Activated CD4-positive, alpha-beta T cell treated with anti-CD3 and anti-CD28 coated beads, Interleukin-2, amount 50 U/mL, for 48 hours (primary cell): ENCODE measurements at places on chromosomes 7 and 10.
A peak's percentile ranks its signal among the peaks of the same experiment; 100 is the strongest.

- no peak for DNase-seq
Measured at GRCh38 chr10:100065084-100065660, 16.5 kb downstream of the CPN1 start.

GRCh38 chr10:58756130-58756719 lies 243.6 kb downstream of the BICC1 start:
- DNase-seq: no peak

- DNase-seq: no peak
Measured at GRCh38 chr7:44153948-44154335, 12.8 kb upstream of the MYL7 start.

DNA sequence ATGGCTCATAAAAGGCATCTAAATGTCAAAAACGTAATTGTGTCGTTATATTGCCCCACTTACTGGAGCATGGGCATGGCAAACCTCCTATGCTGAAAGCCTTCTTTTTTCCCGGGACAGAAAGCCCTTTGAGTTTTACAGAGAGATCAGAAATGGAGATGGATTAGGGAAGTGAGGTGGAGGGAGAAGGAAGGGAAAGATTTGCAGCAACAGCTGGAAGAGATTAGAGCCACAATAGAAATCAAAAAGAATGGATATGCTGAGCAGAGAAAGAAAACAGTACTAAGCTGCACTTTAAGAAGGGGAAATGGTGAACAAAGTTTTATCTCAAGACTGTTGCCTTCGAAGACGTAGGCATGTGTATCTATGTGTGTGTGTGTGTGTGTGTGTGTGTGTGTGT lies 97.2 kb upstream of the PCGF5 start:
- no peak for DNase-seq

- no peak for DNase-seq
Measured at GRCh38 chr10:7117806-7118674, 292.8 kb downstream of the SFMBT2 start.

- DNase-seq: no peak
Measured at GRCh38 chr10:30349967-30350735, 1.1 kb upstream of the MTPAP start.

- DNase-seq: no peak
Measured at GRCh38 chr7:80924090-80924489, 5.2 kb upstream of the SEMA3C start.

GRCh38 chr7:96080027-96080426 lies 241.9 kb downstream of the SLC25A13 start:
- no peak for DNase-seq

DNA sequence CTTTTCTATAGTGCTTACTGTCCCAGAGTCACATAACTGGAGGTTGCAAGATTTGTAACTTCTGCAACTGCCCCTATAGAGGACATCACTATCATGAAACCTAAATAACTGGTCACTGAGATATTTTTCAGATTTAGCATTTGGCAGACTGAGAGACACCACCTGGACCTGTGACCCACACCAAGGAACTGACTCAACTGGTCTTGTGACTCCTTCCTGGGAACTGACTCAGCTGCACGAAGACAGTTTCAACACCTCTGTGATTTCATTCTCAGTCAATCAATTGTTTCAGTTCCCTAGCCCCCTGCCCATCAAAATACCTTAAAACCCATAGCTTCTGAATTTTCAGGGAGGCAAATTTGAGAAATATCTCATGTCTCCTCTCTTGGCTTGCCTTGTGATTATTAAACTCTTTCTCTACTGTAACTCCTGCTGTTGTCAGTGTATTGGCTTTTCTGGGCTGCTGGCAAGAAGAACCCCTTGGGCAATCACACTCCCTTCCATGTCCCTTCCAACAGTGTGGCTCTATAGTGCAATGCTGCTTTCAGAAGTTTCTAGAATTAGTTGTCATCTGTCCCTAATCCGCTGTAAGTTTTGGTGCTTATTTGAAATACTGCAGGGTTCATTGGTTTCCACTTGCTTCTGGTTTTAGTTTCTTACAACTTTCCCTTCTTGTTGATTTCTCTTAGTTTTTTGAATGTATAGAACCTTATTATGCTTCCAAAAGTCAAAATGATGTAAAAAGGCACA lies 127.8 kb upstream of the ADCY1 start:
- DNase-seq: no peak

- DNase-seq: no peak
Measured at GRCh38 chr10:88525371-88526069, 57.6 kb downstream of the RNLS start.

- DNase-seq: no peak
Measured at GRCh38 chr10:70509757-70510147, 31.2 kb downstream of the PALD1 start.

DNA sequence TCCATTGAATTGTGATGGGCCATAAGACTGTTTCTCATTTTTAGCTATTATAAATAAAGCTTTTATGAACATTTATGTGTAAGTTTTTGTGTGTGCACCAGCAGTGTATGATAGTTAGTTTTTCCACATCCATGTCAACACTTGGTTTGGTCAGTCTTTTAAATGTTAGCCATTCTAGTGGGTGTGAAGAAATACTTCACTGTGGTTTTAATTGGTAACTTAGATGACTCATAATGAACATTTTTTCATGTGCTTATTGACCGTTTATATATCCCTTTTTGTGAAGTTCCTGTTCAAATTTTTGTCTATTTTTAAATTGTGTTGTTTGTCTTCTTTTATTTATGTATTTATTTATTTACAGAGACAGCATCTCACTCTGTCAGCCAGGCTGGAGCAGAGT lies 23.6 kb upstream of the PDK4 start:
- no peak for DNase-seq

- DNase-seq: no peak
Measured at GRCh38 chr7:17532861-17533404, 234.5 kb downstream of the AHR start.

DNA sequence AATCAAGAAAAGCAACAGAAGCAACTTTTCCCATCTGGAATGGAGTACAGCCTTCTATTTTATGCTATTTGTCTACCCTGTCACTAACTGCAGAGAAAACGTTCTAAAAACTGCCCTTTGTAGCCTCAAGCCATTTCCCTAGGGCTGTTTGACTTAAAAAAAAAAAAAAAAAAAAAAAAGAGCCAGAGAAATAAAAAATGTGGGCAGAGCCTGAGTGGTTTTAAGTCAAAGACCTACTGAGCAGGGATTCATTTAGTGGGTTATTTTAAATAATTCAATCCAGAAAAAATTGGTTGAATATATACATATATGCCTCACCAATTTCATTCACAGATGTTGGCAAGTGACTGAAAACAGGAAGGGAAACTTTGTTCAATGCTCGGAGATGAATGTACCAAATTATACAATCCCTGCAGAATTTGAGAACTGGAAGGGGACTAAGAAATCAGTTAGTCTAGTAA lies 75.2 kb downstream of the PPP1R3C start:
- no peak for DNase-seq

GRCh38 chr7:276230-276835 lies 13.6 kb upstream of the FOXL3 start:
- no peak for DNase-seq

GRCh38 chr10:5532307-5532605 lies 7.5 kb downstream of the CALML3 start:
- no peak for DNase-seq

GRCh38 chr10:124012583-124012982 lies 80.8 kb downstream of the CHST15 start:
- no peak for DNase-seq

- DNase-seq: no peak
Measured at GRCh38 chr10:86350897-86351296, 15.7 kb downstream of the GRID1 start.

DNA sequence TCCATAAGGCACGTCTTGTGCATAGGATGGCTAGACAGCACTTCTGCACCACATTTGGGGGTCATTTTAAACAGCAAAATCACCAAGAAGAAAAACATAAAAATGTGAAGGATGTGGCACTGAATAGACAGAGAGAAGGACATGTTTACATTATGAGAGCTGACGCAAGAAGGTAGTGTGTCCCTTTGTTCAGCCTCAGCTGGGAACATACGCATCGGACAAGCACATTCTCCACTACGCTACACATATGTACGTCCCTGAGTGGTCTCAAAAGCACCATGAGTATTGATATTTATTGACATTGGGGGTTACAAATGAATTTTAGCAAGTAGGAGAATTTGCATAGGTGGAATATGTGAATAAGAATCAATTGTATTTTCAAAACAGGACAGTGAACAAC lies 20.2 kb downstream of the DDC start:
- DNase-seq: no peak

DNA sequence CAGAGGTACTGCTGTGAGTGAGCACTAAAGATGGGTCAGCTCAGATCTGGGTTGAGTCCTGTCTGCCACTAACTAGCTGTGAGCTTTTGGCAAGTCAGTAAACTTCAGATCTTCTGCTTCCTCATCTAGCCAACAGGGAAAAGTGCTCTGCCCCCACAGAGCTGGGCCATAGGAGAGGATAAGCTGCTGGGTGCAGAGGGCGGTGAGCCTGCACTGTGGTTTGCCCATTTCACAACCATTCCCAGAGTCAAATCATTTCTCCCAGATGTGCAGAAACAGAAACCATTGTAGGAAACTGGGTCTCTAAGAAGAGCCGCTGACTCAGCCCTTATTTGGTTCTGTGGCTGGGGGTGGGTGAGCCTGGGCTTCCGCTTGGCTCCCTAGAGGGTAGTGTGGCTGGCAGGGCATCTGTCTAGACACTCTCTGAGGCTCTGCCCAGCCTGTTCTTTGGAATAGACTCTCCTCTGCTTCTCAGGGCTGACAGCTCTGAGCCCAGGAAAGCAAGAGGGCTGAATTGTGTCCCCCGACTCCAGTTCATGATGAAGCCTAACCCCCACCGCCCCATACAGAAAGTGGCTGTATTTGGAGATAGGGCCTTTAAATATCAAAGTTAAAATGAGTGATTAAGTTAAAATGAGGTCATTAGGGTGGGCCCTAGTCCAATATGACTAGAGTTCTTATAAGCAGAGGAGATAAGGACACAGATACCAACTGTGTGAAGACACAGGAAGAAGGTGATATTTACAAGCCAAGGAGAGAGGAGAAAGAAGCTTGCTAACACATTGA lies 29.5 kb upstream of the ARHGAP22 start:
- DNase-seq: peak; percentile 50

DNA sequence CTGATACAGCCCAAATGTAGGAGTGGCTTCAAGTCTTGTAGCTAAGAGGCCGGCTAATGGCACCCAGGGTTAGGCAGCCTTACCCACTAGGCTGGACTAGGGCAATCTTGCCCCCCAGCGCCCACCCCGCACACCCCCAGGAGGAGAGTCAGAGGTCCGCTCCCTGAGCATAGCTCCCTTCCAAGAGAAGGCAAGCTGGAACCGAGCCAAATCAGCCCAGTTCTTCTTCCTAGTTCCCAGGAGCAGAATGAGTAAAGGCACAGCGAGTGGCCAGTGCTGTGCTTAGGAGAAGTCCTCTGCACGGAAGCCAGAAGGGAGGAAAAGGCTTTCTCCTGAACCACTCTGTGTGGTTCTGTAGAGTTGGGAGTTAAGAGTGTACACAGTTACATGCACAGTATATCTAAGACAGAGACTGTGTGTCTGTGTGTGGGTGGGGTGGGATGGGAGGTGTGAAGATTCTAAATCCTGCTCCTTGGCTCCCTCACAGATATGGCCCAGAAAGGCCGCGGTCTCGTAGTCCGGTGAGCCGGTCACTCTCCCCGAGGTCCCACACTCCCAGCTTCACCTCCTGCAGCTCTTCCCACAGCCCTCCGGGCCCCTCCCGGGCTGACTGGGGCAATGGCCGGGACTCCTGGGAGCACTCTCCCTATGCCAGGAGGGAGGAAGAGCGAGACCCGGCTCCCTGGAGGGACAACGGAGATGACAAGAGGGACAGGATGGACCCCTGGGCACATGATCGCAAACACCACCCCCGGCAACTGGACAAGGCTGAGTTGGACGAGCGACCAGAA lies 59.7 kb upstream of the PDCD4 start:
- no peak for DNase-seq

- DNase-seq: no peak
Measured at GRCh38 chr7:22610951-22611757, 111.2 kb upstream of the STEAP1B start.

GRCh38 chr10:122419016-122419415 lies 35.4 kb upstream of the ARMS2 start:
- no peak for DNase-seq

GRCh38 chr10:96608805-96609204 lies 22.0 kb upstream of the TM9SF3 start:
- no peak for DNase-seq

- no peak for DNase-seq
Measured at GRCh38 chr10:31288962-31289361, 30.1 kb upstream of the ZEB1 start.

- DNase-seq: no peak
Measured at GRCh38 chr10:122850705-122851640, 5.3 kb upstream of the CUZD1 start.

- no peak for DNase-seq
Measured at GRCh38 chr10:122078965-122079795, 90.2 kb downstream of the TACC2 start.

DNA sequence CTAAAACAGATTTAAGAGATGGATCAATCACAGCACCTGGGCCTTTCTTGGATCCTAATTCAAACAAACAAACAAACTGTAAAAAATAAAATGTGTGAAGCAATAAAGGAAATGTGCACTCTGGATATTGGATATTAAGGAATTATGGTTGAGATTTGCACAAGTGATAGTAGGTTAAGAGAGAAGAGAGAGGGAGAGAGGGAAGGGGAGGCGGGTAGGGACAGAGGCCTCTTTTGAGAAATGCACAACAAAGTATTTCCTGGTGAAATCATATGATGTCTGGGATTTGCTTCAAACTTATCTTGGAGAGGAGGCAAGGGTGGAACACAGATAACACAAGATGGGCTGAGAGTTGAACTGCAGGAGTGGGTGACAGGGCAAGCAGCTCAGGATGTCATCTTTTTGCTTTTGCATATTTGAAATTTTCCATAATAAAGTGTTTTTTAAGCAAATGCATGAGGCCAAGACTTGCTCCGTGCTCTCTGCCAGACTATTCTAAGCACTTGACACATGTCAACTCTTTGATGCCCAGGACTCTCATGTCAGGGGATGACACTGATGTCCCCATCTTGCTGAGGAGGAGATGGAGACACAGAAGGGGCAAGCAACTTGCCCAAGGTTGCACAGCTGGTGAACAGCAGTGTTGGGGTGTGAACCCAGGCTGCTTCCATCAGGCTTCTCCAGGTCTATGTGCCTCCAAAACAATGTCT lies 9.1 kb upstream of the AEBP1 start:
- DNase-seq: no peak

DNA sequence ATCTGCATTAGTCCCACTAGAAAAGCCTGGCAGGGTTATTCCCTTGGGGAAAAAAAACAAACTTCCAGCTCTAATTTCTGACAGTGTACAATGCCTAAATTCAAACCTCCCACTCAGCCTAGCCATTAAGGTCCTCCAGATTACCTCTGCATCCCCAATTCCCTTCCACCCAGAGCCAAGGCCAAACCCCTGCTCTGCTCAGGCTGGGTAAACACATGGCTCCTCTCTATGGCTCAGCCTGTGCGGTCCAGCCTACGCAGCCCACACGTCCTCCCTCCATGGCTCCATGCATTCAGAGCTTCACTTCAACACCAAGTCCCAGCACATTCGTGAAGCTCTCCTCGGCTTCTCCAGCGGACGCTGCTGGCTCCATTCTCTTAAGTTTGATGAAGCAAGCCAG lies 5.2 kb downstream of the DLG5 start:
- no peak for DNase-seq
